Esophagus muscularis mucosa (tissue), 4 donors: ENCODE measurements at places on chromosomes 1 and 21. TPM values are rescaled to one million over a fixed set of nuclear protein-coding genes. Genes with fewer than 3 reads are reported as not detected.

SLAMF7 gene
- 0.06 TPM for total RNA-seq

DNA sequence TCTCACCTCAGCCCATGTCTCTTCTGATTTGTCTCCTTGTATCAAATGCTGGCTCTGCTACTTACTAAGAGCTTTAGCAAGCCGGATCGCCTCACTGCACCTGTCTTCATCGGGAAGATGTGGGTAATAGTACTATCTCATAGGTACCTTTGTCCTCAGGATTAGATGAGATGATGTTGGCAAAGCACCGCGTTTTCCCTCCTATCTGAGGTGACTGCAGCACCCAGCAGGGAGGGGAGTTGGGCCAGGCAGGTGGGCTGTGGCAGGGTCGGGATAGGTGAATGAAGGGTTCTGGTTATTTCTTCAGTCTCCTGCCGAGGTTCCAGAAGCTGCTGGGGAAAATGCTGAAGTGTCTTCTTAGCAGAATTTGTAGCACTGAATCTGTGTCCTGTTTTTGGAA lies 5.2 kb downstream of the OPRD1 start:
- DNase-seq = no peak

GRCh38 chr1:183937611-183938010 lies 99.9 kb downstream of the COLGALT2 start:
- DNase-seq = no peak

- no peak for DNase-seq
Measured at GRCh38 chr1:47972864-47973432, 24.2 kb downstream of the TRABD2B start.

DNA sequence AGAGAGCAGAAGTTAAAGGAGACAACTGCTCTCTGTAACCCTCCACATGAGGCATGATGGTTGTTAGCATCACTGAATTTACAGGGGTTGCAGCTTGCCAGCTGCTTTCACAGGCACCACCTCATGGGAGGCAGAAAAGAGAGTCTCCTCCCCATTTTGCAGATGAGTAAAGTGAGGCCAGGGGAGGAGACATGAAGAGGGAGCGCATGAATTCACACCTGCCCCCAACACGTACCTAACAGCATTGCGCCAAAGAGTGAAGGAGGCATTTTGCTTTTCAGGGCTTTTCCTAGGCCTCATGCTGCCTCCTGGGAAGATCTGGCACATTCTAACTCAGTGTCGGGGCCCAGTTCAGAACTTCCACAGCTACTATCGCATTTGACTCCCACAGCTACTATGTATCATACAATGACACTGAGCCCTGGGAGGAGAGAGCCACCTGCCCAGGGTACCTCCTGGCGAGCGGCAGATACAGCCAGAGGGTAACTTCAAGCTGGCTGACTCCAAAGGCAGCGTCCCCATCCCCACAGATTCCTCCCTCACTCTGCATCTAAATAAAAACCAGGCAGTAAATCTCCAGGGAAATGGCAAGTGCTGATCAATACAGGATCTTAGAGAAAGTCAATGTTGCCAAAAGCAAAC lies 34.0 kb downstream of the GLIS1 start:
- DNase-seq = no peak

DNA sequence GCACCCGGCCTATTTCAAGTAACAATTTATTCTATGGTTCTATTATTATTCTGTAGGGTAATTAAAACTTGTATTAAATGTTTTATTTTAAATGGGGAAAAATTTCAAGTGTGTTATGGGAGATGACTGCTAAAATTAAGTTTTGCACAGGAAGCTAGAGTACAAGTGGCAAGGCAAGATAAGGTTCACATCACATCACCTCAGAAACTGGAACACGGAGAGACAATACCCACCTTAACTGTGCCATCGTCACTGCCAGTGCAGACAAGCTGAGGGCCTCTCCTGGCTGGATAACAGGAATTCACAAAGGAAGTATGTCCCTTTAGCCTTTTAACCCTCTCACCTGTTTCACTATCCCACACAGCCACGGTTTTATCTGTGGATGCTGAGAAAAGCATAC lies 7.6 kb downstream of the SNRNP40 start:
- no peak for DNase-seq

PLCH2 gene
- 0.34 TPM for total RNA-seq

- no peak for DNase-seq
Measured at GRCh38 chr1:59718989-59719360, 95.8 kb upstream of the HOOK1 start.

DNA sequence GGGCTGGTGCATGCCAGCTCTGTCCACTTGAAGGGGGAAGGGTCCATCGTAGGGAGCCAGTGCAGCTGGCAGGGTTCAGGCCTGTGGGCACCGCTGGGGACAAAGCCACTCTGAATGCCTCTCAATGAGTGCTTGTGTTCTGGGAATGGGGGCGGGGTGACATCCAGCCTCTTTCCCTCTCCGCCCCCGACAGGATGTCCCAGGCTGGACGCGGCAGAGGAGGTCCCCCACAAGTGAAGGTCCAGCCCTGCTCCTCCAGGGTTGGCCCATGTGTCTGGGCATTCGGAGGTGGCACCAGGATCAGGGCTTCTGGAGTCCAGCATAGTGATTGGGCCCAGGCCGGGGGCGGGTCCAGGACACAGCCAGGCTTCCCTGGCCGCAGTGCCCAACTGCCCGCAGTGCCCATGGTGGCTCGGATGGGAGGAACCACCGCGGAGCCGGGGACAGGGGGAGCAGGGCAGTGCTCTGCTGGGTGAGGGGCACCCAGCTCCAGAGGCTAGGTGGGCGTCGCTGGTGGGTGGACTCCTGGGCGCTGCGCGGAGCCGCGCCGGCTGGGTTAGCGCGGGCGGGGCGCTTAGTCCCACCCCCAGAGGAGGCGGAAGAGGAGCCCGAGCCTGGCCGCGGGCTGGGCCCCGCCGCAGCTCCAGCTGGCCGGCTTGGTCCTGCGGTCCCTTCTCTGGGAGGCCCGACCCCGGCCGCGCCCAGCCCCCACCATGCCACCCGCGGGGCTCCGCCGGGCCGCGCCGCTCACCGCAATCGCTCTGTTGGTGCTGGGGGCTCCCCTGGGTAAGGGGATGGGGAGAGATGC lies at the start of gene SHISA4:
Gene SHISA4 (plus strand): TSS at position 617 of the 808 bp plus-strand sequence. CDS start 97 bp downstream, at position 714.
- DNase-seq = no peak

- no peak for DNase-seq
Measured at GRCh38 chr1:185741551-185741950, 7.4 kb downstream of the HMCN1 start.

FAM131C gene
- total RNA-seq = 0.39 TPM

DNA sequence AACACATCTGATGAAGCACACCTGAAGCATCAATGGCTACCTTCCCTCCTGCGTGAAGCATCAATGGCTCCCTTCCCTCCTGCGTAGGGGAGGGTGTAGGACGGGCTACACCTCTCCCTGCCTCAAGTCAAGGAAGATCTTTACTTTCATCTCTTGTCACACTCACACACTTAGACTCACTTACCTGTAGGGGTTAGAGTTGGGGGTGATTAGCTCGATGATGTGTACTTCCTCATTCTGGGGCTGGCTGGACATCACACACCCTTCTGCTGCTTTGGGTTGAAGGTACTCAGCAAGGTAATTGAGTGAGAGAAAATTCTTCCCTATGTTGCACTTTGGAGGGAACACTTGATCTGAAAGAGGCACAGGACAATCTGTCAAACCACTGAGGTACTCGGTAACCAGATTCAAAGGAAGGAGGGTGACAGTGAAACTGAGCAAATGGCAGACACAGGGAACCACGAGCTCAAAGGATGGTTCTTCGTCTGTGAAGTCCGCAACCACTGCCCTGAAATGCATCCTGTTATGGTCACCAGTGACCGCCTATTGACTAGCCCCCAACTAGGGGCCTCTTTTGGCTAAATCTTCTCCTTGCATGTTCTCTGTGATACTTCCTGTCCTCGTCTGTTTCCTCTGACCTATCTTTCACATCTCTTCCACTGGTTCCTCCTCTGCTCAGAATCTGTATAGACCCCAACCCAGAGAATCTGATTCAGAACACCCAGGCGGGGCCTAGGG lies 156.2 kb downstream of the TGFBR3 start:
- no peak for DNase-seq

- no peak for DNase-seq
Measured at GRCh38 chr1:199042193-199042592, 403.4 kb downstream of the PTPRC start.

DNA sequence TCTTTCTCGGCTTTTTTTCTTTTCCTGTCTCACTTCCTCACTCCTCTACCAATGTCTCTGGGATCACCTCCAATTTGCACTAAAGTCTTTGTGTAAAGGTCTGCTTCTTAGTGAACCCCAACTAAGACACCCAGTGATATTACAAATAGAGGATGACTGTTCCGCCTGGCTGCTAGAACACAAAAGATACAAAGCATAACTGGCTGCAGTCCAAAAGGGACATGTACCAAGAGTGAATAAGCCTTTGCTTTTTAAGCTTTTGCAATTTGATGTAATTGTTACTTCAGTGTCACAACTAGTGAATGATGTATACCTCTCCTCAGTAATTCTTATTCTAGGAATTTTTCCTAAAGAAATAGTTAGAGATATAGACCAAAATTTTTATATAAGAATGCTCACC lies 82.8 kb upstream of the BEND5 start:
- no peak for DNase-seq

GRCh38 chr1:3481836-3482375 lies 27.4 kb downstream of the ARHGEF16 start:
- no peak for DNase-seq

DNA sequence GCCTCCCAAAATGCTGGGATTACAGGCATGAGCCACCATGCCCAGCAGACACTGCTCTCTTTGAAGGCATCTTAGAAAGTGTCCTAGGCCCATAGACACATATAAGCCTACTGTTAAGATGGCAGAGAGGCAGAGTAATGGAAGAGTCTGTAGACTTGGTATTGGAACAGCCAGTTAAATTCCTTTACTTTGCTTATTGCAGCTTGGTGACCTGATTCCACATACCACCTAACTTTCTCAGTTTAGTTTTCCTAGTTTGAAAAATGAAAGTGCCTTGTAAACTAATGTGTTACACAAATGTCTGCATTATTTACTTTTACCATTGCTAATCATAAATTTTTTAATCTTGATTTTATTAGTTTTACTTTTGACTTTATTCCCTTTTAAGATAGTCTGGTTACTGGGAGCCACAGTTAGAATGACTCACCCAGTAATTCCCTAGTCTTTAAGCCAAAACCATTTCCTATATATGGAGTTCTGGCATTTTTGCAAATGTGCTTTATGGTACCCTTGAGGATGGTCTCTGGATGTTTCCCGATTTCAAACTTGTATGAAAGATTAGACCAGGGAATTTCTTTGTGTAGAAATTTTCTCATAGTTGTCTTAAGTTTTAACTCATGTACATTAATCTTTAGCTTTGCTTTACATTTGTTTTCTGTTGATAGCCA lies 6.4 kb downstream of the SMAP2 start:
- DNase-seq = no peak

DNA sequence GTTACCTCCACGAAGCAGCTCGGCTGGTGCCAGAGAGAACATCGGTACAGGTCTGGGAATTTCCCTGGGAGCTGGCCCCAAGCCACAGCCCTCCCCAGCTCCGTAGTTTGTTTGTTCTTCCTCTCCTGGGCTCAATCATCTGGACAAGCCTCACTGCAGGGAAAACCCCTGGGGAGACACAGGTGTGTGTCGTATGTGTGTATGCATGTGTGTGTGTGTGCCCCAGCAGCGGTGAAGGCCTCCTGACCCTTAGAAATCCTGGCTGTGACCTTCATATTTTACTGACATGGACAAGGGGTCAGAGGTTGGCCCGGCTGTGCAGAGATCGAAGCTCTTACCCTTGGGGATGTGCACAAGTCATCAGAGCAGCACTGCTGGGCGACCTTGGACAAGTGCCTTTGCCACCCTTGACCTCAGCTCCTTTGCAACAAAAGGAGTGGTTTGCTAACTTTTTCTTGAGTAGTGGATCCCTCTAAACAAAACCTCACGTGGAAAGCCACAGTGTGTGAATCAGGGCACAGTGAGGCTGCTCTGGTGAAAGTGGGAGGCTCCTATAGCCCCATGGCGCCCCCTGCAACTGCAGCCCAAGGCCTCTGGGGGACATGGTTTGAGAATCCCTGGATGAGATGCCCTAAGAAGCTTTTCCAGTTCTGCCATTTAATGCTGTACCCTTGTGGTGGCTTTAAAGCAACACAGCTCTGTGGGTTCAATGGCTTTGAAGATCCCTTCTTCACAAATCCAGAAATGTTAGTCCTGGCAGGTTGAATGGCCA lies 12.3 kb upstream of the IL22RA1 start:
- DNase-seq = no peak

KIF21B gene
- 1.6 TPM for total RNA-seq

DNA sequence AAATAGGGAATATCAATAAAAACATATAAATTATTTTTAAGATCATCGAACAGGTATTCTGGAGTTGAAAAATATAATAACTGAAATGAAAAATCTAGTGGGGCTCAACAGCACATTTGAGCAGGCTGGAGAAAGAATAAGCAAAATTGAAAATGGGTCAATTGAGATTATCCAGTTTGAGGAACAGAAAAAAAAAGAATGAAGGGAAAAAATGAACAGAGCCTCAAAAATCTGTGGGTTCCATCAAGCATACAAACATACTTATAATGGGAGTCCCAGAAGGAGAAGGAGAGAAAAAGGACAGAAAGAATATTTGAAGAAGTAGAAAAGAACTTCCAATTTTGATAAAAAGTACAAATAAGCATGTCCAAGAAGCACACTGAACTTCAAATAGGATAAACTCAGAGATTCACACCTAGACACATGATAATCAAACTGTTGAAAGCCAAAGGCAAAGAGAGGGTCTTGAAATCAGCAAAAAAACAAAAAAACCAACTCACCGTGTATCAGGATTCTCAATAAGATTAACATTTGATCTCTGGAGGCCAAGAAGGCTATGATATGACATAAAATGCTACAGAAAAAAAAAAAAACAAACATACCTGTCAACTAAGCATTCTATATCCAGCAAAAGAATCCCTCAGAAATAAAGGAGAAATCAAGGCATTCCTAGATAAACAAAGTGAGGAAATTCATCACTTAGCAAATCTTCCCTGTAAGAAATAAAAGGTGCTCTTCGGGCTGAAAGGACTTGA lies 5.4 kb upstream of the COQ8A start:
- no peak for DNase-seq

SYT6 gene
- not detected for total RNA-seq

SMIM12 gene
- 45.4 TPM for total RNA-seq

SLAMF1 gene
- 0.65 TPM for total RNA-seq
